ENCODE measurements at places on chromosomes 7 and 10. TPM values are rescaled to one million over a fixed set of nuclear protein-coding genes. Genes with fewer than 3 reads are reported as not detected.

- no peak for DNase-seq
Measured at GRCh38 chr10:90096196-90096595, 394.8 kb downstream of the KIF20B start.

- DNase-seq: no peak
Measured at GRCh38 chr10:26326851-26327250, 110.3 kb downstream of the GAD2 start.

DNA sequence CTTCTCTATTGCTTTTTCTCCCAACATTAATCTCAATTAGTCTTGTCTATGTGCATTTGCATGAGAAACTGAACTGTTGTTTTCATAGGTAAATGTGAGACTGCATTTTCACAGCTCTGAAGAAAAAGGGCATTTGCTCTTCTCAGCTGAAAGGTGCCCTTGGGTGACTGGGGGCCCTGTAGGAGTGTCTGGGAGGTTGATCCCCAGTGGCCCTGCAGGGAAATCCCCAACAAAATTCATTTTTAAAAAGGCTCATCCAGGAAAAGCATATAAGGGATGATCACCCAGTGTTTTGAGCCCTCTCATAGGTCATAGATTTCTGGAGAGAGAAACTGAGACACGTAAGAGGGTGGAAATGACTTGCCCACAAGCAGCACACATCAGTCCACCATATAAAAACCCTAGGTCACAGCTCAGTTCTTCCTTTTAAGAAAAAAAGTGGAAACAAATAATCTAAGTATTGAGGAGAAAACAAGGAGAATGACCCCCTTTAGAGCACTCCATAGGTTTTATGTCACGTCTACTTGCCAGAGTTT lies 190.3 kb upstream of the AHR start:
- no peak for DNase-seq

DNA sequence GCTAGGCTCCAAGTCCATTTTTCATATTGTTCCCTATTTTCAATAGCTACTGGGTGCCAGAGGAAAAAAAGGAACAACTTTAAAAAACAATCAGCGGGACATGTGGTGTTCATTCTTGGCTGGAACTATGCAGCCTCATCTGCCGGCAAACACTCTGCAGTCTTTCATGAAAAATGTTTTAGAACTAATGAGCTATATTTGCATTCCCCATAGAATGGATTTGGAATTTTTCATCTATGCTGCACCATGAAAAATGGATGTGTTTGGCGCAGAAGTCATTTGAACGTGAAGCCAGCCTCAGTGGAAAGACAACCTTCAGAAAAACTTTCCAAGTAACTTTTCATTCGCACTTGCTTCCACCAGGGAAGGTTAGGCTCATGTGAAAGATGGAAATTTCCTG lies 270.5 kb downstream of the SKAP2 start:
- no peak for DNase-seq

DNA sequence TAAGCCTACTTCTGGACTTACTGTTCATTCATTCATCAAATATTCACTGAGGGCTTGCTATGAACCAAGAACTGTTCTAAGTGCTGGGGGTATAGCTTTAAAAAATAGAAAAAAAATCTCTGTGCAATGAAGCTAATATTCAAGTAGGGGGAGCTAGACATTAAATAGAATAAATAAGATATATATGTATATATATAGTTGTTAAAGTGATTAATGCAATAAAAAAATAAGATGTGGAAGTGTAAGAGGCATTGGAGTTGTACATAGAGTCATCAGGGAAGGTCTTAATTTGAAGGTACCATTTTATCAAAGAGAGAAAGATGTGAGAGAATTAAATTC lies 181.2 kb upstream of the AGR3 start:
- no peak for DNase-seq

DNA sequence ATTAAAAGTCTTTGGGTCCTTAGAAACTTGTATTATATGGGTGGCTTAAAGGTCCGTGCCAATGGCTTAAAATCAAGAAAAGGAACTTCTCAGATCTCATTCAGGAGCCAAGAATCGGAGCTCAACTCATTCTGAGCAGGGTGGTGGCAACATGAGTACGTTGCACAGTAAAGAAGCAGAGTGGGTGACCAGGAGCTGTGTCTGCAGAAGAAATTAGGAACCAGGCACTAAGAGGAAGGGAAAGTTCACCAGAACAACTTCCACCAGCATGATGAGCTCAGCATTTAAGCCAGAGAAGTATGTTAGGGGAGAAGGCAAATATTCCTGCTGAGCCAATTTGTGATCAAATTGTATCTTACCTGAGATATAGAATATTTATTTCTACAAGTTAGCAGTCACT lies 236.0 kb upstream of the NRP1 start:
- no peak for DNase-seq

DNA sequence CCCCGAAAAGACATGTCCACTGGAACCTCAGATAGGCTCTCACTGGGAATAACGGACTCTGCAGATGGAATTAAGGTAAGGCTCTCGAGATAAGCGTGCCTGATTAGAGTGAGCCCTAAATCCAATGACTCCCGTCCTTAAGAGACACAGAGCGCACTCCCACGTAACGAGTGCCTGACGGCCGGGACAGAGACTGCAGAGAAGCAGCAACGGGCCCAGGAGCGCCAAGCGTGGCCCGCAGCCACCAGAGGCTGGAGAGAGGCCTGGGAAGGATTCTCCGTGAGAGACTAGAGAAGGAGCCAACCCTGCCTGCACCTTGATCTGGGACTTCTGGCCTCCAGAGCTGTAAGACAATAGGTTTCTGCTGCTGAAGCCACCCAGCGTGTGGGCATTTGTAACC lies 20.0 kb upstream of the TNRC18 start:
- no peak for DNase-seq

GRCh38 chr7:138030679-138031351 lies 28.9 kb upstream of the CREB3L2 start:
- DNase-seq: no peak

DNA sequence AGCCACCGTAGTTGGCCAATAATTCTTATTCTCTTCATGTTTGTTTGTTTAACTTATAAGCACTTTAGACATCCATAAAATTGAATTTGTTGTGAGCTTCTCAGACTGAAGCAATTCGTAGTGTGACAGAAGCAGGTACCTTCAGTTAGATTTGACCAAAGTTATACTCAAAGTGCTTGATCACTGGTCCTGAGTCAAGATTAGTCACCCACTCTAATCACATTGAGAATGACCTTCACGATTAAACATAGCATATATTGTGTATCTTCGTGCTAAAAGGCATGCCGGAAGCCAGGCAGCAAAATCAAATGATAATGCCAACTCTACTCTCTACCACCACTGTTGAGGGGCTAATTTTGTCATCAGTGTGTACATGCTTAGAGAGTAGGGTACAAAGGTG lies 763.7 kb upstream of the MBL2 start:
- no peak for DNase-seq

DNA sequence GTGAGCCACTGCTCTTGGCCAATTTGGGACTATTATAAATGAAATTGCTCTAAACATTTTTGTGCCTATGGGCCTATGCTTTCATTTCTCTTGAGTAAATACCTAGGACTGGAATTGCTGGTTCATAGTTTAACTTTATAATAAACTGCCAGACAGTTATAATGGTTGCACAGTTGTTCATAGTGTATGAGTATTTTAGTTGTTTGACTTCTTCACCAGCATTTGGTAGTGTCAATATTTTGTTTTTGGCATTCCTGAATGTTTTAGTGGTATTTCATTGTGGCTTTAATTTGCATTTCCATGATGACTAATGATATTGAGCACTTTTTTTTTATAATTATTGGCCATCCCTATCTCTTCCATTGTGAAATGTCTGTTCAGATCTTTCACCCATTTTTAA lies 29.5 kb downstream of the PLEKHA8 start:
- DNase-seq: no peak

GRCh38 chr10:1266033-1266802 lies 210.0 kb downstream of the WDR37 start:
- DNase-seq: no peak

DNA sequence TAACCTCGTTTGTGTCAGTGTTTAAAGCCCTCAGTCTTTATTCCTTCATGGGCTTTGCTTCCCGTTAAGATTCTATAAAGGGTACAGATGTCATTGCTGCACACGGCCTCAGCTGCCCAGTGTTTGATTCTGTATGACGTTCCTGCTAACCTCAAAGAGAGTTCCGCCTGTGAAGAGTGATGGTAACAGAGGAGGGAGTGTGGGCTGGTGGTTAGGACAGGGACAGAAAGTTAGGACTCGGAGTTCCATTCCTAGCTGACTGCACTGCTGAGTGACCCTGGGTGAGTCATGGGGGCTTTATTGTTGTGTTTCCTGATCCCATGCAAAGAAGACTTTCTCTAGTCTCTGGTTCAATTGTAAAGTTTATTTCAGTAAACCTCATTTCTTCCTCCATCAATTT lies 227.1 kb downstream of the DYNC1I1 start:
- no peak for DNase-seq

DNA sequence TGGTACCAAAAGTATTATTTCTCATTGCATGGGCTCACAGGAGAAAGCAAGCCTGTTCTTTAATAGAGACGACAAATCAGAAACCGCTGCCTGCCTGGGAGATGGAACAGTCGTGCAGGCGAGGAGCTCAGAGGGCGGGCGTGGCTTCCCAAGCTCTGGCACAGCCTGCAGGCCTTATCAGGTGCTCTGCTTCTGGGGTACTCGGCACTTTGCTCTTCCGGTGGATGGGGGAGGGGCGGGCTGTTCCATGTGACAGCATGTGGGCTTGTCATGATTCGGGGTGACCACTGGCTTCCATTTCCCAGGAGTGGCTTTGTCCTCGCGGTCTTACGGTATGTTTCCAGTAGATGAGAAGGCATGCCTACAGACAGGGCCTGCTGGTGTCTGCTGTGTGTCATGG lies 228.6 kb downstream of the MGMT start:
- no peak for DNase-seq

- DNase-seq: no peak
Measured at GRCh38 chr7:43377196-43377960, 205.5 kb upstream of the STK17A start.

GRCh38 chr7:42198974-42199668 lies 37.9 kb downstream of the GLI3 start:
- DNase-seq: no peak

DNA sequence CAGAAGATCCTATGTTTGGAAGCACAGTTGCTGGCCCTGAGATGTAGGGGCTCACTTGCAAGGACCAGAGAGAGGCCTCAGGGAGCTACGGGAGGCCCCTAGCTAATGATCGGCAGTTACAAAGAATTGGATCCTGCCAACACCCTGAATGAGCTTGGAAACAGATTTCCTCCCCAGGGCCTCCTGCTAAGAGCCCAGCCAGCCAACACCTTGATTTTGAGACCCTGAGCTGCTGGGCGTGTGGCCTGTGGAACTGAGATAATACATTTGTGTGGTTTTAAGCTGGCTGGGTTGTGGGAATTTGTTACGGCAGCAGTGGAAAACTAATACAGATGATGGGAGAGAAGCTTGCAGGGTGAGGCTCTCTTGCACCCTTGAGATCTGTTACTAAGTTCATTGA lies 3.9 kb downstream of the DOCK1 start:
- DNase-seq: no peak

- DNase-seq: no peak
Measured at GRCh38 chr7:36615852-36616540, 108.3 kb downstream of the AOAH start.

GRCh38 chr10:59625721-59626522 lies 83.7 kb downstream of the SLC16A9 start:
- peak; percentile 33 for DNase-seq

DNA sequence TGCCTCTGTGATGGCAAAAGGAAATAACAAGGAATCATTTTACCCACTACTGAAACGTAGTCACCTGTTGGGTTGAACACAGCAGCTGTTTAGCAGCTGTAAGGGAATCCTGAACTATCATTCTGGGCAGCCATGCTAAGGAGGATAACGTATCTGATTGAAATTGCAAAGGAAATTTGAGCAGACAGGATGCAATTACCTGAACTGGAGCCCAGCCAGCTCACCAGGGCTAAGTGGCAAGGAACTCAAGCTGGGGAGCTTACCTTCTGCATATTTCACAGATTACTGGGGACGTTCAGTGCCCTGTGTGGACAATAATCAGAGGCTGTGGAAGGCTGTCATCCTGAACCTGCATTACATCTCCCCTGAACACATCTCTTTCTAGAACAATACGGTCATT lies 650.5 kb downstream of the SORCS3 start:
- no peak for DNase-seq

DNA sequence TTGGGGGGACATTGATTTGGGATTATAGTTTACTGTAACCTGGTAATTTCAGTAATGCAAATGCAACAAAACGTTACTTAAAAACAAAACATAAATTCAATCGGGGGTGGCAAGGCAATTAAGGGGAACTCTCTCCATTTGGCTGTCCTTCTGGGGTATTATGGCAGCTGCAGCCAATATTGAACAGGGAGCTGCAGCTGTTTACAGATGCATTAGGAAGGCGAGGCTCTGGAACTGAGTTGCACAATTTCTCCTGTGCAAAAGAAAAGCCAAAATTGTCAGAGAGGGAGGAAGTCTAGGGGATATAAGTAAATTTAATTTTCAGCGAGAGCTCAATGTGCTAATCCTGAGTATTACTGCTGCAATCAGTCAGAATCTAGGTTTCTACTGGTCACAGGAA lies 36.1 kb downstream of the NEUROD6 start:
- no peak for DNase-seq

DNA sequence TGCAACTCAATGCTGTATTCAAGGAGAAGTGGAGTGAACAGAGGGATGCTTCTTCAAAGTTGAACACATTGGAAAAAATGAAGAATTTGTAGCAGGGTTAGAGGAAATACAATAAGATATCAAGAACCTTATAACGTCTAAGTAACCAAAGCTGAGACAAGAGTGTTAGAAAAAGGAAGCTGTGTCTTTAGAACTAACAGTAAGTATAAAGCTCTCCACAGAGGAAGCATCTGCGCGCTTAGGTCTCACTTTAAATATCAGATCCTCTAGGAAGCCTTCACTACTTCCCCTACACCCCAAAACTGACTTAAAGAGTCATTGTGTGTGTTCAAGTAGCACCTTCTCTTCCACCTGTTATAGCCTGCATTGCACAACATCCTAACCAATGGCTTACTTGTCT lies 43.0 kb downstream of the CH25H start:
- no peak for DNase-seq

GRCh38 chr7:158809596-158809995 lies 19.7 kb downstream of the ESYT2 start:
- no peak for DNase-seq

- DNase-seq: no peak
Measured at GRCh38 chr7:151642746-151643145, 123.1 kb upstream of the RHEB start.

- DNase-seq: no peak
Measured at GRCh38 chr10:115882021-115882420, 391.0 kb downstream of the GFRA1 start.

GRCh38 chr10:110841767-110842267 lies 29.9 kb upstream of the PDCD4 start:
- DNase-seq: no peak

- DNase-seq: peak; percentile 85
Measured at GRCh38 chr10:114538181-114538906, 119.7 kb downstream of the ABLIM1 start.

- DNase-seq: no peak
Measured at GRCh38 chr7:13745530-13745929, 243.9 kb downstream of the ETV1 start.

The SPDYE1 gene
- not detected for total RNA-seq

The OPALIN gene
- not detected for total RNA-seq

The TES gene
- total RNA-seq: 191 TPM

The TMEM130 gene
- total RNA-seq: 0.29 TPM

The NOS3 gene
- total RNA-seq: 45.1 TPM

The MMD2 gene
- not detected for total RNA-seq

The CAMK1D gene
- total RNA-seq: 3.1 TPM

The GIMAP7 gene
- 1.2 TPM for total RNA-seq

The FAM131B gene
- not detected for total RNA-seq

The ANKRD1 gene
- 1.5 TPM for total RNA-seq

The STX1A gene
- total RNA-seq: 19.2 TPM

The LIPM gene
- not detected for total RNA-seq

The PRTFDC1 gene
- total RNA-seq: 1.2 TPM

The FFAR4 gene
- not detected for total RNA-seq

The CTTNBP2 gene
- 56.4 TPM for total RNA-seq
